ENCODE measurements at places on chromosomes 5 and 9.

DNA sequence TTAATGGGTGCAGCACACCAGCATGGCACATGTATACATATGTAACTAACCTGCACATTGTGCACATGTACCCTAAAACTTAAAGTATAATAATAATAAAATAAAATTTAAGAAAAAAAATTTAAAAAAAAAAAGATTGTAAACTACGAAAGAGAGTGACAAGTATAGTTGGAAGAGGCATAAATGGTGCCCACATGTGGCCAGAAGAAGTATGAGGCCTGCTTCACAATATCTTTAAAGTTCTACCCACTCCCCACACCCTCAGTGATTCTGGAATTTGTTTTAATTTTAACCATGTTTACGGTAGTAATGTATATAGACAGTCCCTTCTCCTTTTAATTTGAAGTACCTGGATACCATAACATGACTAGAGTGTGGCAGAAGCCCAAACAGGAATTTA is 172.7 kb downstream of the CHSY3 start:
- DNase-seq: no peak

GRCh38 chr5:58452566-58453258 is 7.2 kb downstream of the PLK2 start:
- no peak for DNase-seq

DNA sequence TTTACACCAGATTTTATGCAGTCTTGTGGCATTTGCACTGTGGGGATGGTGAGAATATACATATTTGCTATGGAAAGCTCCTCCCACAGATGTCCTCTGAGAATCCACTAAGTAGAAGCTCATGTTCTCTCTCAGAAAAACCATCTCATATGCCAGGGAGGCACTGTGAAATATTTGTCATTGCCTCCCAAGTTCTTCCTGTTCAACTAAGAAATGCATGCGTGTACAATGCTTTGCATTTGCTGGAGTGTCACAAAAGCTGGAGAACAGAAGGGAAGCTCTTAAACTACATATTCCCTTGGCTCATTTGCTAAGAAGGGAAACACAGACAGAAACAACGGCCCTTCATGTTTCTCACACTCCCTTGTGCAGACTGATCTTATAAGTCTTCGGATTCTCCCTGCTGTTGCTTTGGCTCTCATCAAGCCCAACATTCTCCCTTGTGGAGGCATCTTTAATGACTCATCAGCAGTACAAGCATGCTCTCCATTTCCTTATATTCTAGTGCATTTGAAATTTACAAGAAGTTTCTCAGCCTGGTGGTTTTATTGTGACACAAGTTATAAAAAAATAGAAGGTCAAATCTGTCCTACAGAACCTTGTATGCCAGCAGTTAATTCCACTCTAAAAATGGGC is 220.6 kb downstream of the TRIM36 start:
- DNase-seq: no peak

DNA sequence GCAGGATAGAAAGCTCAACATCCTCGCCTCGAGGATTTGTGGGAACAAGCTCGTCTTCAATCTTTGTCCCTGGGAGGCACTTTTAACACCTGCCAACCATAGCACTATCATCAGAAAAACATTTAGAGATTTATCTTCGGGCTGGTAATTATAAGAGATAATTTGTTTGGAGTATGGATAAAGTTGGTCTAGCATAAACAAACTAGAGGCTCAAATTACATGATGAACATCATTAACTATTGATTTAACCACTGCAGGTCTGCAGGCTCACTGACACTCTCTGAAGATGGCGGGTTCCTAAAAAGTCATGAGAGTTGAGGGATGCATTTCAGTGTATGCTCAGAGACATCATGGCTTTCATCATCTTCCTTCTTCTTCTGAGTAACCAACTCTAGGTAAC is 25.8 kb upstream of the PCA3 start:
- no peak for DNase-seq

- no peak for DNase-seq
Observed at GRCh38 chr5:36631154-36631553, 24.7 kb downstream of the SLC1A3 start.

DNA sequence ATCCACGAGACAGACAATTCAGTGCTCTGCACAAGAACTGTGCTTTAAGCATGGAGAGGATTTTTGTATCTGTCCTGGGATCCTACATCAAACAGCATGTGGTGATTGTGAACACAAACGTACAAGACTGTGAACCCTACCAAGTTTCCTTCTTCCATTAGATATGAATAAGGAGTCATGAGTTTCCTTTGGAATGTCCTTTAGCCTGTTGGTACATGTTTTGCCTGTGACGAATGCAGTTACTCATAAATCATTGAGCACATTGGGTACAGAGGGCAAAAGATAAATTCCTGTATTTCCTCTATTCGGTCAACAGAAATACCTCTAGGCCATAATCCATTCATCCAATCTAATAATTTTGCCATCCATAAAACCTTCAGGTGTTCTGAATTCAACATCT is 61.5 kb downstream of the FXN start:
- DNase-seq: no peak

DNA sequence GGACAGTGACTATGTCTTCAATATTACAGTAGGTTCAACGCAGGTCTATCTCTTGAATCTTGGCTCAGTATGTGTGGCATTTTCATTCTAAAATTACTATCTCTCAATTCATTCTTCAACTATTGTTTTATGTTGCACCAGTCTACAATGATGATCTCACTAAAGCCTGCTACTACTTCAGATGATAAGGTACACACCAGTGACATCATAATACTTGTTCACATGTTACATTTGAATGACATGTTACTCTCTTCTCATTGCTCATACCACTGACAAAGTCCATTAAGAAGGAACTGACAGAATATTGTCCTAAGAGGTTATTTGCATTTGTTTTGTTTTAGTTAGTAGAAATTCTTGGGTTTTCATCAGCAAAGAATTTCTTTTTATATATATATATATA is 165.2 kb upstream of the ST8SIA4 start:
- DNase-seq: no peak

- no peak for DNase-seq
Observed at GRCh38 chr5:76819851-76820525, 1.2 kb downstream of the F2RL1 start.

DNA sequence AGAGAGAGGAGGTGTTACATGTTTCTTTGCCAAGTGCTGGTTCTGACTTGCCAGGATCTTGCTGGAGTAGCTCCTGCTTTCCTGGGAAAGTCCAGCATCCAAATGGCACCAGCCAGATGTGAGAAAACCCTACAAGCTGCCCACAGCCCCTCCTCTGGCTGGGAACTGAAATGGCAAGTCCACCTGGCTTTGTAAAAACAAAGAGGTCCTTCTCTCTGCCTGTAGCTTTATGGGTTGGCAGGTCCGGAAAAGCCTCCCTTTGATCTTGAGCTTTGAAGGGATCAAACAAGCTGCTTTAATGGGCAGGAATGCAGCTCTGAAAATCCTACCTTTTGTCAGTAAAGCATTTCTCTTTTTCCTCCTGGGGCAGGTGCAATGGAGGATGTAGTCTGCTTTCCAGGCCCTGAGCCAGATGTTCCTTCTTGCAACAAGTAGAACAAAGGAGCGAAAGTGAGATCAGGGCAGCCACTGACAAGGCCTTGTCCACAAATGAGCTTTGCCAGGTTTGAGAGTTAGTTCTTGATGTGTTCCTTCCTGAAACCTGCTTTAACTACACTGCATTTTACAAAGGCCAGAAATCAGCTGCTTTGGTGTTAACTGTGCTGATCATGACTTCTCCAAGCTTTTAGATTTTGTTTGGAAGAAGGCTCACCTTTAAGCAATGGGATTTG is 456.7 kb downstream of the ZNF608 start:
- peak; percentile 59 for DNase-seq

- no peak for DNase-seq
Observed at GRCh38 chr5:156326718-156327259, at the start of gene SGCD. TSS of gene SGCD (plus strand) at chr5:156327164.

GRCh38 chr9:33202552-33203201 is 35.5 kb upstream of the B4GALT1 start:
- DNase-seq: no peak

DNA sequence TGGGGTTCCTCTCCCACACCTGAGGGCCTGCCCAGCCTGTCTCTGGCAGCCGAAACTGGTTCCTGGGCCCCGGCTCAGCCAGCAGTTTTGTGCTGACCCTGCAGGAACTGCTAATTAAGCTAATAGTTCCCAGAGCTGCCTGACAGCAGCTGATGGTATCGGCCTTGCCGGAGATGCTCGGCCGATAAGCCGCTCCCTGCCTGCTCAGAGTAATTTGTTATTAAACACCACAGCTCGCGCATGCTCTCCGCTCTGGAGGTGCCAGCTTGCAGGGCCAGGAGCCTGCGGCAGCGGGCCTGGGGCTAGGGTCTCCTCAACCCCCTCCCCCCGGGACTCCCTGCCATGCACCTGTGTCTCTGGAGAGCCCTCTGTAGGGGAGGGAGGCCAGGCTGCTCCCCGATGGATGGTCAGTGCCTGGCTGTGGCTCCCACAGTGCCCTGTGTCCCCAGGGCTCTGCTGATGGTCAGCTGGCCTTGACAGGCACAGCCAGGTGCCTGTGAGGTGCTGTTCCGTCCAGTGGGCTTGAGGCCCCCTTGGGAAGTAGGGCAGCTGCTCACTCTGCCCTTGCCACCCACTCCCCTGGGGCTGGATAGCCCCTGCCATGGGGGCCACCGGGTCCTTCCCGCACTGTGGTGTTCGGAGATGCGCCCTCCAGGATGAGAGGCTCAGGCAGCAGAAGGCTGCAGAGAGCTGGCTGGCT is 41.7 kb downstream of the RXRA start:
- no peak for DNase-seq

DNA sequence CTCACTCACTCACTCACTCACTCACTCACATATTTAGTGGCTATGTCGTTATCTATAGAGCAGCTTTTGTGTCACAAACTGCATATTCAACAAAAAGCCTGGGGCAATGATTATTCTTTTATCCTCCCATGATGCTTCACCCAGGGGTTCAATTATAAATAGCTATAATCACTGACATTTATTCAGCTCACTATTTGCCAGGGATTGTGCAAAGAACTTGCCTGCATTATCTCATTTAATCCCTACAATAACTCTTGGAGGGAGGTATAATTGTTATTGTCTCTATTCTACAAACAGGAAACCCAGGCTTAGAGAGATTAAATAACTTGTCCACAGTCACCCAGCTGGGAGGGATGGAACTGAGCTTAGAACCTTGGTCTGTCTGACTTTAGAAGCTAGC is 298.0 kb upstream of the MSX2 start:
- no peak for DNase-seq

DNA sequence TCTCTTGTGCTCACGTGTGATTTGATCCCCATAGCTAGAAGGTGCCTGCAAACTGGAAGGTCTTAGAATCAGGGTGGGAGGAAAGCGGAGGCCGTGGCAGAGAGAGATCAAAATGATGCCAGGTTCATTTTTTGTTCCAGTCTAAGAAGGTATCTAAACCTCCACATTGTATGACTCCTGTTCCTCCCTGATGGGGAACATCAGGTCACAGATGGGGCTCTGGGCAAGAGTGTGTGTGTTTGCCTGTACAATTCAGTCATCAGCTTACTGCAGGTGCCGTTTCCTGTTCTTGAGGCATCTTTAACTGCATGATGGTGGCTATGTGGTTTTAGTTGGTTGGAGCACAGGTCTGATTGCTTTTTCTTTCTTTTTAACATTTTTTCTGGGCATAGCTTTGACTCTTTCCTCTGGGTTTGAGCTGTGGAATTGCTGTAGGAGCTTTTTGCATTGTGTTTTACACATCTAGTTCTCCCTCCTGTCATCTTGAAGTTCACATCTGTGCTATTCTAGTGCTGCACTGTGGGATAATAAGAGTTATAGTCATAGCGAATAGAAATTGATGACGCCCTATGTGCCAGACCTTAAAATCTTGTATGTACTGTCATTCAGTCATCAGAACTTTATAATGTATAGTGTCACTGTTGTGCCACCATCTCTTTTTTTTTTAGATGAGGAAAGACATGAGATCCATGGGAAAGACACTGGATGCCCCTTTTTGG is 30.8 kb downstream of the ARHGAP26 start:
- DNase-seq: no peak

- DNase-seq: no peak
Observed at GRCh38 chr5:83011985-83012384, 65.2 kb downstream of the TMEM167A start.

DNA sequence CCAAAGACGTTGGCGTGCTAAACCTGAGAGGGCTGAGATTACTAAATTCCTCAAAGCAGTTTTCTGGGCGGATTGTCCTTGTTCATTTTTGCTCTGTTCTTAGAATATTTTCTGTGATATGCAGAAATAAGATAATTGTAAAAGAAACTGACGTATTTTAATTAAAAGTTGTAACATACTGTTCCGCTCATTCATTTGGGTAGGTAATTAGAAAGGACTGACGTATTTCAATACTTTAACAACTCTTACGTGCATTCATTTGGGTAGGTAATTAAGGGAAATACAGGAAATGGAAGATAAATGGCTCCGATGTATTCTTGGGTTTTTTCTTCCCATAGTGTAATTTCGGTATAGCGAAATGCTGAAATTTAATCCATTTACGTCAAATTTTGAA is 1.1 kb downstream of the OSTF1 start:
- DNase-seq: no peak
